ENCODE measurements at places on chromosomes 12 and 14. TPM values are rescaled to one million over a fixed set of nuclear protein-coding genes. Genes with fewer than 3 reads are reported as not detected.

Gene TMEM229B
- 5.1 TPM for total RNA-seq

Gene SLC17A8
- total RNA-seq: not detected

Gene LRTM2
- total RNA-seq: not detected

Gene TCL1A
- not detected for total RNA-seq

Gene DIO3
- not detected for total RNA-seq

Gene TOMM20L
- not detected for total RNA-seq

Gene MAP1LC3B2
- total RNA-seq: 1.7 TPM

Gene FIGNL2
- total RNA-seq: 0.73 TPM

Gene CAPS2
- 9.3 TPM for total RNA-seq

Gene NRXN3
- total RNA-seq: not detected

Gene YARS2
- 21.1 TPM for total RNA-seq

Gene NABP2
- total RNA-seq: 62.8 TPM

Gene TAS2R7
- total RNA-seq: not detected

Gene CDK17
- total RNA-seq: 32.7 TPM

Gene RAPGEF3
- 1.9 TPM for total RNA-seq

Gene C14orf39
- total RNA-seq: not detected

Gene ANO4
- not detected for total RNA-seq

Gene ISM2
- total RNA-seq: not detected

Gene ABHD12B
- not detected for total RNA-seq

Gene SYNDIG1L
- not detected for total RNA-seq

Gene MIP
- not detected for total RNA-seq

All from activated CD8-positive, alpha-beta memory T cell treated with anti-CD3 and anti-CD28 coated beads, Interleukin-2, amount 10 ng/mL, durations not matched to agents 7 days and 5 days (primary cell).